ENCODE measurements at places on chromosomes 13 and 19. TPM values are rescaled to one million over a fixed set of nuclear protein-coding genes. Genes with fewer than 3 reads are reported as not detected.

The NLRP5 gene
- not detected for total RNA-seq

- no peak for DNase-seq
Measured at GRCh38 chr19:55088021-55088451, 12.4 kb downstream of the EPS8L1 start.

The TYROBP gene
- 96.5 TPM for total RNA-seq

GRCh38 chr13:71605744-71606143 lies 261.3 kb downstream of the DACH1 start:
- no peak for DNase-seq

The DHDH gene
- total RNA-seq = not detected

All from posterior vena cava (tissue), 2 donors.